T-helper 1 cell (primary cell): ENCODE measurements at places on chromosomes 16 and 17.

GRCh38 chr16:58339452-58339981 lies 44.7 kb upstream of the PRSS54 start:
- no peak for DNase-seq

DNA sequence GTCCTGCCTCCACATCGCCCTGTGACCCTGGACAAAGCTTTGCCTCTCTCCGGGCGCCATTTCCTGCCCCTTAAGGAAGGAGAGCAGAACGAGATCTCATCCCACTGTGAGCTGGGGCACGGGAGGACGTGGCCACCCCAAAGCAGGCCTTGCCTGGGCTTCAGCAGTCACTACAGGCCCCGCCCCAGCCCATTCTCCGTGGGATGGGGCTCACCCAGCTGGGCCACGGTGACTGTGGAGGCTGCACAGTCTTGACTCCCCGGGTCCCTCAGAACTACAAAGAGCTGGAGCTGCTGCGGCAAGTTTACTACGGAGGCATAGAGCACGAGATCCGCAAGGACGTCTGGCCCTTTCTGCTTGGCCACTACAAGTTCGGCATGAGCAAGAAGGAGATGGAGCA lies 28.2 kb downstream of the MNT start:
- no peak for DNase-seq

DNA sequence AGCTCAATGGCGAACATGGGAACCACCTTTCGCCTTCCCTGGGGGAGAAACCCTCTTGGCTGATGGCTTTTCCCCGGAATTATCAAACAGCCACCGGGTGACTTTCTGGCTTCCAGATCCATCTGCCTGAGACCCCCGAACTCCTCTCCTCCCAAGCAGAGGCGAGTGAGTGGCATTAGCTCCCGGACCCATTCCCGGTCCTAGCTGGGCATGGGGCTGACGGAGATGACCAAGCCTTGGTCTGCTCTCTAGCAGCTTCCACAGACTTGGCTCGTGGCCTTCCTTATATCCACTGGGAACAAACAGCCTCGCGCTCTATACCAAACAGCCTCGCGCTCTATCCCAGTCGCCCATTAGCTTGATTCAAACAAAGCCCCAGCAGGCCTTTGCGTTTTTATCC lies 62.4 kb downstream of the CCDC182 start:
- no peak for DNase-seq

GRCh38 chr16:2260250-2260649 lies 7.7 kb downstream of the RNPS1 start:
- no peak for DNase-seq

- DNase-seq: no peak
Measured at GRCh38 chr16:4386951-4387565, 15.4 kb downstream of the VASN start.
